ENCODE measurements at places on chromosomes 5 and 9. TPM values are rescaled to one million over a fixed set of nuclear protein-coding genes. Genes with fewer than 3 reads are reported as not detected.

DNA sequence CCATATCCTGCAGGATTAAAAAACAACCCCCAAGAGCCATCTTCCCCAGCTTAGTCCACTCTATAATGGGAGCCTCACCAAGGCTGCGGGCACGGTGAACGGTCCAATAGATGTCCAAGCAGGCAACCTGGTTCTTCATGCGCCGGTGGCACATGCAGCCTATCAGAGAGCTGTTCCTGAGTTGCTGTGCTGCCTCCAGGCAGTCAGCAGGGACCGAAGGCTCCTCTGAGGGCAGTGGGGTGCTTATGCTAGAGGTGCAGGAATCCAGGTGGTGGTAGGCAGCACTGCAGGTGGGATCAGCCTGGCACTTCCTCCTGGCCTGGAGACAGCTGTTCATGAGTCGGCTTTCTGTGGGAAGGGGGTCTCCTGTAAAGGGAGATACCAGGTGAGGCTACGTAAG is 10.2 kb downstream of the GFRA3 start:
- no peaks in the 10 kb centered on the region for H3K36me3 ChIP-seq
- H3K4me1 ChIP-seq = peaks cover 13% of the 10 kb centered on the region
- no peak overlapping the region for H3K27ac ChIP-seq
- no peak for DNase-seq

DNA sequence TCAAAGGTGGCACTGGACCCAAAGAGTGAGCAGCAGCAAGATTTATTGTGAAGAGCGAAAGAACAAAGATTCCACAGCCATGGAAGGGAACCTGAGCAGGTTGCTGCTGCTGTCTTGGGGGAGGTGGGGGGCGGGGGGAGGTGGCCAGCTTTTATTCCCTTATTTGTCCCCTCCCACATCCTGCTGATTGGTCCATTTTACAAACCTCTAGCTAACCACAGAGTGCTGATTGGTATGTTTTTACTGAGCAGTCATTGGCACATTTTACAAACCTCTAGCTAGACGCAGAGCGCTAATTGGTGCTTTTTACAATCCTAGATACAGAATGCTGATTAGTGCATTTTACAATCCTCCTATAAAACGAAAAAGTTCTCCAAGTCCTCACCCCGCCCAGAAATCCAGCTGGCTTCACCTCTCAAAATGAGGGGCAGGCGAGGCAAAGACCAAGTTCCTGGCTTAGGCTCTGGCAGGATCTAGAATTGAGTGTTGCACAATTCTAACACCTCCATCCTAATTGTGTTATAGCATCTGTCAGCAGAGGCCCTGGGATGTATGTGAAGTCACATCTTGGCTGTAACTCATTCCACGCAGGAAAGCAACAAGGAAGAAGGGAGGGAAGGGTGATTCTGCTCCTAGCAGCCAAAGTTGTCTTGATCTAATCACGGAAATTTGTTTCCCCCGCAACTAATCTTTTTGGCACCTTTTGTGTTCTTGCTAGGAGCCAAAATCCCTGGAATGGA is 34.3 kb downstream of the ROR2 start:
- H3K27ac ChIP-seq = no peak overlapping the region
- no peaks in the 10 kb centered on the region for H3K4me1 ChIP-seq
- no peak overlapping the region for H3K4me3 ChIP-seq
- no peaks in the 10 kb centered on the region for H3K36me3 ChIP-seq
- DNase-seq = no peak

GRCh38 chr9:87461256-87461655 is 36.4 kb upstream of the DAPK1 start:
- peaks cover under 1% of the 10 kb centered on the region for H3K36me3 ChIP-seq
- no peak overlapping the region for H3K4me3 ChIP-seq
- no peak for DNase-seq
- peaks cover 11% of the 10 kb centered on the region for H3K27me3 ChIP-seq
- no peak overlapping the region for H3K27ac ChIP-seq

DNA sequence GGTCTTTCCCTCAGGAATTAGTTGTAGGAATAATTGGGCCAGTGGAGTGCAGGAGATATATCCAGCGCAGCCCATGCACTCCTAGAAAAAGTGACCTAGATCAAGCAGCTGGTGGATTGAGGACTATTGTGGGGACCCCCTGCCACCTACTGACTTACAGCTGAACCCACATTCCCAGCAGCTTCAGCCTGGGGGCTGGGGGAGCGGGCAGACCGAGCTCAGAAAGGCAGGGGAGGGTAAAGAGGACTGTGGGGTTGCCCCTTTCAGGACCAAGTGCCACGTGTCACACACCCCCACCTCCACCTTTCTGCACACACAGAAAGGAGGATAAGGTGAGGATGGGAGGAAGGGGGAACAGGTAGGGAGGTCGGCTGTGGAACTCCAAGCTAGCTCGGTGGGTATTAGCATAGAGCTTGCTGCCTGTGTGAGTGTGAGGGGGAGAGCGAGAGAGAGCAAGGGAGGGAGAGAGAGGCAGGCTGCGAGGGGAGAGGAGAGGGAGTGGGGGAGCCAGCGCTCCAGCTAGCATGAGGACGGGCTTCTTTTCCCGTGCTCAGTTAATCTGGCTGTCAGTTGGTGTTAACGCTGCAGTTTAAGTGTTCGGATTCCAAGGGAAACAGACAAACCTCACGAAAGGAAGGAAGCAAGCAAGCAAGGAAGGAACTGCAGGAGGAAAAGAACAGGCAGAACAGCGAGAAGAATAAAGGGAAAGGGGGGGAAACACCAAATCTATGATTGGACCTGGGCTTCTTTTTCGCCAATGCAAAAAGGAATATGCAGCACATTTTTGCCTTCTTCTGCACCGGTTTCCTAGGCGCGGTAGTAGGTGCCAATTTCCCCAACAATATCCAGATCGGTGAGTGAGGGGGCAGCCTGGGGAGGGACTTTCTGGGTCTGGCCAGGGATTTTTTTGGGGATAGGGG is at the start of gene GRIA1:
GRIA1 (plus strand) TSS at position 553 of the 920 bp plus-strand sequence.
- no peak for DNase-seq
- H3K27ac ChIP-seq = no peak within 1 kb of the TSS

DNA sequence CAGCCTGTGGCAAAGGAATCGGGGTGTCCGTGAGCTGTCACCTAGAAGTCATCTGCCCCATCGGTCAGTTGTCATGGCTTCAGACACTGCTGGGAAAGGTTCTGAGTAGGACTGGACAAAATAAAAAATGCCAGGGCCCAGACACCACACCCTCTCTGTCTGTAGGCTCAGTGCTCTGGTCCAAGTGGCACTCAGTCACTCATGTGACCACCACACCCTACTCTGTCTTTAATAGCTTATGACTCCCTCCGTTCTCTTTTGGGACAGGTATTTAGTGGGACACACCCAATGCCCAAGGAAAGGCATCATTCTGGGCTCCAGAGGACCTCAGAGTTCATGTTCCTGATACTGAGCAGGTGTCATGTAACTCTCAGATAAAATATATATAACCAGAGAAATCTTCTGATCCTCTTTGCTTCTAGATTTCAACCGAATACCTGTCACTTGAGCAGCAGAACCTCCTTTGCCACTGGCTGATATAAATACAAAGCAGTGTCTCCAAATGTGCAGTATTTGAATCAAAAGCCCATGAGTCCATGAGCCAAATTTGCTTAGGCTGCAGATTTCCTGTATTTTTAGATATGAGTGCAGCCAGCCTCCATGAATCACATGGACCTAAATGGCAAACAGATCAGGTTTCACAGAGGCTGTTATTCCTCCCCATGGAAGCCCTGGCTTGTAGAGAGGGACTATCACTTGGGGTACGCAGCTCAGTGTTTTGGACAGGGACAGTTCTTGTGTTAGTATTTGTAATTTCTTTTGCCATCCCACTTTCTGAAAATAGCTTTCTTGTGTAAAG is 272.0 kb downstream of the ARHGAP26 start:
- H3K4me3 ChIP-seq = no peak overlapping the region
- no peak overlapping the region for H3K27ac ChIP-seq
- peaks cover 5% of the 10 kb centered on the region for H3K36me3 ChIP-seq
- H3K27me3 ChIP-seq = no peaks in the 10 kb centered on the region
- peaks cover 41% of the 10 kb centered on the region for H3K4me1 ChIP-seq
- no peak for DNase-seq

GRCh38 chr9:93064392-93065134 is 6.1 kb downstream of the SUSD3 start:
- H3K4me3 ChIP-seq = peak overlapping the region; percentile 98
- peak; percentile 94 for DNase-seq
- H3K27ac ChIP-seq = peak overlapping the region; percentile 99

Gene CA9
- total RNA-seq = 0.65 TPM

Gene SPINK7
- total RNA-seq = not detected

Gene GPX8
- not detected for total RNA-seq

Gene FAT2
- total RNA-seq = not detected

Gene GAPT
- total RNA-seq = not detected

All from activated T-cell treated with anti-CD3 and anti-CD28 coated beads, Interleukin-2, amount 50 U/mL, for 72 hours (primary cell).